D721Med (cell line): ENCODE measurements at places on chromosomes 11 and 22.

DNA sequence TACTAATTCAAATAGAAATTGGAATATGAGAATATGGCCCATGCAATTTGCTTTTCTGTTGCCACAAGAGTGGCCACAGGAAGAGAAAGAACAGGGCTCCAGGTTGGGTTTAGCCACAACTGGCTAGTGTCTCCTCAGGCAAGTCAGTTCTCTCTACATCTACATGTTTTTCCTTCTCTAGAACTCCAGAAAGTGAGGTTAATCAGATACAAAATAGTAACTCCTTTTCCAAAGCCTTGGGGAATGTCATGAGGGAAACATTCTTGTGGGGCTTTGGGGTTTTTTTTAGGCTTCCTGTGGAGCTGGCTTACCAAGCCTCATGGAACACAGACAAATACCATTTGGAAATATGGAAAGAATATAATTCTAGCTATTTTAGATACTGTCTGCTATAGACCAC is 161.6 kb downstream of the NAV2 start:
- DNase-seq = no peak

DNA sequence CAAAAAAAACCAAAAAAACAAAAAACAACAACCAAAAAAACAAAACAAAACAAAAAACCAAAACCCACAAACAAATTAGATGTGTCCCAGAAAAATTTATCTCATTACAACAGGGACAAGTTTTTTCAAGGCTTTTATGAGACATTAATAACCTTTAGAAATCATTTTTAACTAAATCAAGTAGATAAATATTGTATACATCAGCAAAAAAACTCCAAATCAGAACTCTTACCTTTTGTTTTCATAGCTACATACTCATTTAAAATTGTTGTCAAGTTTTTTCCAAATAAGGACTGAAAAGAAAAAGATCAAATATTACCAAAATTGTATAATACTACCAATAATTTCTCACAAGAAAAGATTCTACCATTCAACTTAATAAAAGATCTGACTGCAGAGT is 28.7 kb downstream of the NPAT start:
- no peak for DNase-seq

GRCh38 chr22:19195796-19196731 is 17.5 kb upstream of the SLC25A1 start:
- no peak for DNase-seq

- DNase-seq = no peak
These were observed 107.5 kb downstream of the NAV2 start for GRCh38 chr11:19820100-19820499.

DNA sequence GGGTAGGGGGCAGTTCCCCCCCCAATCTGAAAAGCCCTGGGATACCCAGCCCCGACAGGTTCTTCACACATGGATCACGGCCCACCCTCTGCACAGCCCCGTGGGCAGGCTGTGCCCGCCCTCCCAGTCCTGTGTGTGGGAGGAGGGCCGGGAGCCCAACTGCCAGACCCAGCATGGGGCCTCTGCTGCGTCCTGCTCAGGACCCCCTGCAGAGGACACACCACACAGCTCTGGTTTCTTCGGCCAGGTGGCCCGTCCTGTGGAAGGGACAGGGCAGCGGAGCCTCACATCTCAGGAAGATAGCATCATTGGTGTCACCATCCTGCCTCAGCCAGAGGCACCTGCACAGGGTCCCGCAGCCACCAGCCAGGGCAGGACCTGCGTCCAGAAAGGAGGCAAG is 396.0 kb downstream of the TBC1D22A start:
- DNase-seq = no peak

- no peak for DNase-seq
These were observed 108.9 kb upstream of the DDI1 start for GRCh38 chr11:103927535-103927934.
